ENCODE measurements at places on chromosomes 4 and X. TPM values are rescaled to one million over a fixed set of nuclear protein-coding genes. Genes with fewer than 3 reads are reported as not detected.

Gene FLNA
- polyA plus RNA-seq, result 246 TPM

Gene MAGEA6
- polyA plus RNA-seq, result not detected

Gene ZCCHC18
- polyA plus RNA-seq, result 2.4 TPM

Gene ACE2
- polyA plus RNA-seq, result not detected

Gene GPR119
- polyA plus RNA-seq, result not detected

Gene SLC6A14
- polyA plus RNA-seq, result not detected

Gene NPNT
- polyA plus RNA-seq, result 141 TPM

Gene SLC10A6
- not detected for polyA plus RNA-seq

Gene HS6ST2
- polyA plus RNA-seq, result 12.3 TPM

Gene KLHL4
- 8.8 TPM for polyA plus RNA-seq

Gene ARHGEF9
- polyA plus RNA-seq, result 32.2 TPM

Gene SLC9B1
- polyA plus RNA-seq, result 1.7 TPM

- no peak for DNase-seq
These were observed 358.3 kb upstream of the BOD1L1 start for GRCh38 chr4:13985837-13986236.

DNA sequence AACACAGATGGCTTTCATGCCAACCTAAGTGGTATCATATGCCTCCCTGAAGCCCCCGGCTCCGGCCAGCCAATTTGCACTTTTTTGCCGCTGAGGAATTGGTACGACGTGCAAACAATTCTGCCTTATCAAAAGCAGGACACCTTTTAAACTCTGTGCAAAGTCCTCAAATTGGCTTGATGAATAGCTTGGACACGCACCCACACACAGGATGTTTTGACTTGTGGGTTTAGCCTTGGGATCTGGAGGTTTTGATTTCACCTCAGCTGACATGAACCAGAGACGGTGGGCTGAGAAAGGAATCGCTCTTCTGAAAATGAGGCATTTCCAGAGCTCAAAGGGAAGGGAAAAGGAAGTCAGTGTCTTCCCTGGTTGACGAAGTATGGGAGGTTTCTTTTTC is 110.8 kb upstream of the SHOX start:
- DNase-seq, result no peak

- DNase-seq, result no peak
These were observed 43.6 kb downstream of the ZNF827 start for GRCh38 chr4:145895056-145895455.

GRCh38 chr4:5266991-5267390 is 215.7 kb downstream of the STK32B start:
- DNase-seq, result no peak

DNA sequence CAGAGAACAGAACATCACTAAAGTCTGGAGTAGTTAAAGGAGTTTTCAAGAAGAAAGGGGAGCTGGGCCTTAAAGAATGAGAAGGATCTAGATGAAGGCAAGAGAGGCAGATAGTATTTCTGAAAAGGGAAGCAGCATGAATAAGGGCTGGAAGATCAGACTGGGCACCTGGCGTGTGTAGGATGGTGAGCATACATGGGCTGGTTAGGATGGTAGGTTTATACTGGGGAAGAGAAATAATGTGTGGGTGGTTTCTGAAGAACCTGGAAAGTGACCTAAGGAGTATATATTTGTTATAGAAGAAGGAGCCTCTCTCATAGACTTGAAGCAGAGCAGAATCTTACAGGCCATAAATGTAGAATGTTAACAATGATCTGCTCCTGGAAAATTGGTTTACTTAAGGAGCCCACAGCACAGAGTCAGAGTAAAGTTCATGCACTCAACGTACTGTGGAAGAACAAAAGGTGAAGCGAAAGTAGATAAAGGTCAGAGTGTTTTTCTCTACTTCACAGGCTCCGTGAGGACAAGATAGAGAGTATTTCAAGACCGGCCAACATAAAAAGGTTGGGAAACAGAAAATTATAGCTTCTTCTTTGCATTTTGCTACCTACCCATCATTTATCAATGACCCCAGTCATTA is 35.8 kb downstream of the MBNL3 start:
- DNase-seq, result no peak

- DNase-seq, result no peak
These were observed 12.3 kb downstream of the CASP3 start for GRCh38 chr4:184636897-184637296.

DNA sequence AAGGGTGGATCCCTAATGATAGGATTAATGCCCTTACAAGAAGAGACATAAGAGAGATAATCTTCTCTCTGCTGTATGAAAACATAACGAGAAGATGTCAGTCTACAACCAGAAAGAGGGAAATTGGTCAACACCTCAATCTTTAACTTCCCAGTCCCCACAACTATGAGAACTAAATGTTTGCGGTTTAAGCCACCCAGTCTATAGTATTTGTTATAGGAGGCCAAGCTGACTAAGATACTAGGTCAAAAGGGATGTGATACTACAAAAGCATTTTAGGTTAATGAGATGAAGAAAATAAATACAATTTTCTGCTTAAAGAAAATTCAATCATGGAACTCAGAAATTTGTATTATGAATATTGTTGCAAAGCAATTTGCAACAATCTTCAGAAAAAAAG is 55.4 kb upstream of the LHFPL1 start:
- no peak for DNase-seq

DNA sequence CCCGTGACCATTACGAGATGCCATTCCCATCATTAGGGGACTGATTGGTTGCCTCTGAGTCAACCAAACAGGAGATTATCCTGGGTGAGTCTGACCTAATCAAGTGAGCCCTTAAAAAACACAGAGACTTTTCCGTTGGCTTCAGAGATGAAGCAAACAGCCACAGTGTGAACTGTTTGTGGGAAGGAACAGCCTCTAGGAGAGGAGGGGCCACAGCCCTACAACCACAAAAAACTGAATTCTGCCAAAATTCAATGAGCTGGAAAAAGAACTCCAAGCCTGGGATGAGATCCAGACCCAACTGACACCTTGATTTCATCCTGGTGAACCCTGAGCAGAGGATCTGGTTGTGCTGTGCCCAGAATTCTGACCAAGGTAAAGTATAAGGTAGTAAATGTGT is 31.3 kb upstream of the TBL1X start:
- DNase-seq, result no peak

- DNase-seq, result no peak
These were observed 6.6 kb downstream of the MID1IP1 start for GRCh38 chrX:38807873-38808272.

DNA sequence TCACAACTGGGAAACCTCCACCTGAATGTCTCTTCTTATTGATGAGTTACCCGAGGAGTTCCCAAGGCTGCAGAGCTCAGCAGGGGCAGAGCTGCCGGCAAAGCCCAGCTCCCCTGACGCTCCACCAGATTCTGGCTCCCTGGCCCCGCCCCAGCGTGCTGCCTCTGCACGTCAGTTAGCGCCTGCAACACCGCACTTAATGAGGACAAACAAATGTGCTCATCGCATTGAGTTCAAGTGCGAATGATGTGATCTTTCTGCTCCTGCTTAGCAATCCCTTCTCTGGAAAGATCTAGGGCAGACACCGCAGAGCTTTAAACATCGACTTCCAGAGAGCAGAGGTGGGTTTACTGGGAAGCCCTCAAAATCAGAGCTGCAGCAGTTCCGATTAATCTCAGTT is 55.5 kb upstream of the FBXW7 start:
- no peak for DNase-seq

DNA sequence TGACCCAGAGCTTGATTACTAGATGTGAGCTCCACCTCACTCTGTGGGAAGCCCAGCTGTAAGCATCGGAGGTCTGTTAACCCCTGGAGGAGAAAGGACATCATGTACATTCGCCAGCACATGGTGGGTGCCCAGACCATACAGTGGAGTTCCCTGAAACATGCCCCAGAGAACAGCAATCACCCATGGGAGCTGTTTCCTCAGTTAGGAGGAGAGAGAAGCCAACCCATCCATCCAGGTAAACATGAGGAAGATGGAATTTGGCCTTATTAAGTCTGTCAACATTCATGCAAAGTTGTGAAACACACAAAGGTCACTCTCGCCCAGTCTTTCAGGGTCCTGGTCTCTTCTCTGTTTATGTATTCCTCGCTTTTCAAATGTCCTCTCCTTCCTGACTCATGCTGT is 354.7 kb downstream of the ANK2 start:
- DNase-seq, result no peak

- DNase-seq, result peak; percentile 47
These were observed 29.2 kb upstream of the ASMTL start for GRCh38 chrX:1481636-1482529.

GRCh38 chr4:6050551-6050950 is 32.3 kb upstream of the C4orf50 start:
- DNase-seq, result no peak

GRCh38 chr4:96691521-96691920 is 851.6 kb downstream of the PDHA2 start:
- DNase-seq, result no peak

DNA sequence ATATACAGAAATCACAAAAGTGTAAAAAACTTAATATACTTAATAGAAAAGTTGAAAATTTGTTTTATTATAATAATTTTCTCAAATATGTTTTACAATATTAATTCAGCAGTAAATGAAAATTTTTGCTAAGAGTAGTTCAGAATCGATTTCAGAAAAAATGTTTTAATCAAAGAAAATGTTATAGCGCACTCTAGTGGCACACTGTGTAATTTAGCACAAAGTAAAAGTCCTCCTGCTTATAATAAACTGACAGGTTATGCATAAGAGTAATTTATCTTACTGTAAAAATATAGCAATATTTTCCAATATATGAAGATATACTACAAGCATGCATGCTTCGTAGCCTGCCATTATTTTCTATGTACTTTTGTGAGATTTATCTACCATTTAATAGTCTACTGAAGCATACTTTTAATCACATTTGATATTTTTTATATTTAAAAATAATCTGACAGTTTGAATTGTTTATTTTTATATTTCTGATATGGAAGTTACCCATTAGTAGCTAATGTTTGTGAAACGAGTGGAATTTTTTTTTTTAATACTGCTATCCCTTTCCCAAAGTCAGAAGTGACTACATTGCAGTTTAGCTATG is 217.9 kb upstream of the KLHL4 start:
- DNase-seq, result peak; percentile 16

DNA sequence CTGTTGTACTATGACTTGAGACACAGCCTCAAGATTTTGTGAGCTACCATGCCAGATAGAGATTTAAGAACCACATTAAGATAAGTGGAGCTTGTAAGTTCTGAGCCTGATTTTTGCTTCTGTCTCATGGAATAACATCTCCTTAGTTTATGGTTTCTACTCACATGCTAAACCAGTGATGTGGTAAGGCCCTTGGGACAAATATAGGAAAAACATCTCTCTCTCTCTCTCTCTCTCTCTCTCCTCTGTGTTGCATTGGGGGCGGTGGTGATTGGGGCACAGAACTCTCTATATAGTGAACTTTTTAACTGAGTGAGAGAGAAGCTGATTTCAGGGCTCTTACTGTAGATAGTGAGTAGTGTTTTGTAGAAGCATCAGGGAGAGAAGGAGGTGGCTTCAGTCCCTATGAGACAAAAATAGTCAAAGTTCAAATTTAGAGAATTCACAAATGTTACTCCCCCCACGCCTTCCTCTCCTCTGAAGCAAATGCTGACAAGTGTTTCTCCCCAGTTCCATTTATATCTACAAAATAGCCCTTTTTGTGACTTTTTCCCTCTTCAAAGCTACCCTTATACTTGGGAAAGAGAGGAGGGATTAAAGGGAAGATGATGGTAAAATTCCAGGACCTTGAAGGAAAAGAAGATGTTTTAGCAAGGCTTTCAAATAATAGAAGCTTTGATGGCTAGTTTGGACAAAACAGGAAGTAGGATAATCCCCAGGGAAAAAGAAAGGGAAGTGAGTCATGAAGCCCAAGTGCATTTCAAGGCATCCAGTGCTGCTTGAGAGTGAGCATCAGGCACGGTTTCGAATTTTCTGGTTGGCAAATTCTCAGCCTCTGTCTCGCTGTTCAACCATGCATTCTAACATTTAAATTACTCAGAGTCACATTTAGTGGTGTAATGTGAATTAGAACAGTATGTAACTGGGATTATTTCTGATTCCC is 134.3 kb upstream of the AP1S2 start:
- no peak for DNase-seq

DNA sequence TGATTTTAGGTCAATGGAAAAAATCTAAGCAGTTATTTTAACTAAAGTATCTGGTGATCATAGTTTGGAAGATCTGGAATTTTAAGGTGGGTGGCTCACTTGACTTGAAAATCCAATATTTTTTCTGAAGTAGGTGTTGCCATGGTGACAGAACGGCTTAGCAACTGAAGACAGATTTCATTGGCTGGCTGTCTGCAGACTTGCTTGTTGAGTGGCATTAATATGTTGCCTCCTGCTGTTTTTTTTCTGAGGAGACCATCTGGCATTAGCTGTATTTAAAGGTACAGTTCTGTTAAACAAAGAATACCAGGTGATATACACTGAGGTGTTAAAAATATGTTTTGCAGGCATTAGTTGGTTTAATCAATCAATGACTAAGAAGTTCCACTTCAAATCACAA is 19.8 kb downstream of the CPE start:
- no peak for DNase-seq

DNA sequence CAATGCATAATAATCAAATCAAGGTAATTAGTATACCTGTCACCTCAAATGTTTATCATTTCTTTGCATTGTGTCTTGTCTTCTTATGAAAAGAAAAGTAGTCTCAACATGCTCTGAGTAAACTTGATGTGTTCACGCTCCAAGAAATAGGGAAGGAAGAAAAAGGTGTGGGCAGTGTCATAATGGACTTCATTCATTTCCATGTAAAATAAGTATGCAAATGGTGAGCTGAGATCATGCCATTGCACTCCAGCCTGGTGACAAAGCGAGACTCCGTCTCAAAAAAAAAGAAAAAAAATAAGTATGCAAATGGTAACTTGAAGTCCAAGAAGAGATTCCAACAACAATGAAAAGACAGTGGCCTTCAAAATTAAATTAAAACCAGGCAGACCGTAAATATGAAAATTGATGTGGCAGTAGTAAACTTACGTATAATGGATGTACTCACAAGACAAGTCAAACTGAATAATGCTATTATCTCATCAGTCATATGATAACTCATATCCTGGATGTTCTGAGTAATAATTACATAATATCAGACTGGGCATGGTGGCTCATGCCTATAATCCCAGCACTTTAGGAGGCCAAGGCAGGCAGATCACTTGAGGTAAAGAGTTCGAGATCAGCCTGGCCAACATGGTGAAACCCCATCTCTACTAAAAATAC is 6.0 kb upstream of the CWH43 start:
- no peak for DNase-seq

DNA sequence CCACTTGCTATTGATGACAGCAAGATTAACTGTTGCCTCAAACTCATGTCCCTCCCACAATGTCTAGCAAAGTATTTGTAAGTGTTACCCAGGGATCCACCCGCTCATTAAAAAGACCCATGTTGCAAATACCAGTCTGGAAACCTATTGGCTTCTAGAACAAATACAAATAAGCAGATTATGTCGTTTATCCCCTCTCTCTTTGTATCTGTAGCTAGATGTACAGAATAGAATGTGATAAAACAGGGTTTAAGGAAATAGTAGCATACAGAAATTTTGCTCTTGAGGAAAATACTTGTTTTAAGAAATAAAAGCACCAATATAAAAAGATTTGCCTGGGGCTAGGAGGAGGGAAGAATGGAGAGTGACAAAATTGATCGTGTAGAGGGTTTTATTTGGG is 142.7 kb upstream of the ZIC3 start:
- no peak for DNase-seq

- no peak for DNase-seq
These were observed 955.2 kb downstream of the FSTL5 start for GRCh38 chr4:161208564-161208963.

GRCh38 chrX:149205937-149206336 is 299.2 kb downstream of the IDS start:
- no peak for DNase-seq
